ENCODE measurements at places on chromosomes 5 and 9. TPM values are rescaled to one million over a fixed set of nuclear protein-coding genes. Genes with fewer than 3 reads are reported as not detected.

- DNase-seq = no peak
Measured at GRCh38 chr5:139600336-139600949, 39.3 kb downstream of the UBE2D2 start.

GRCh38 chr5:17217493-17218352 lies at the start of gene BASP1:
Gene BASP1, plus strand, starts transcription at chr5:17217631. Its CDS starts 57,586 bp downstream, at chr5:17275217.
- no peak for DNase-seq

- no peak for DNase-seq
Measured at GRCh38 chr5:79961716-79962574, 29.1 kb downstream of the MTX3 start.

DNA sequence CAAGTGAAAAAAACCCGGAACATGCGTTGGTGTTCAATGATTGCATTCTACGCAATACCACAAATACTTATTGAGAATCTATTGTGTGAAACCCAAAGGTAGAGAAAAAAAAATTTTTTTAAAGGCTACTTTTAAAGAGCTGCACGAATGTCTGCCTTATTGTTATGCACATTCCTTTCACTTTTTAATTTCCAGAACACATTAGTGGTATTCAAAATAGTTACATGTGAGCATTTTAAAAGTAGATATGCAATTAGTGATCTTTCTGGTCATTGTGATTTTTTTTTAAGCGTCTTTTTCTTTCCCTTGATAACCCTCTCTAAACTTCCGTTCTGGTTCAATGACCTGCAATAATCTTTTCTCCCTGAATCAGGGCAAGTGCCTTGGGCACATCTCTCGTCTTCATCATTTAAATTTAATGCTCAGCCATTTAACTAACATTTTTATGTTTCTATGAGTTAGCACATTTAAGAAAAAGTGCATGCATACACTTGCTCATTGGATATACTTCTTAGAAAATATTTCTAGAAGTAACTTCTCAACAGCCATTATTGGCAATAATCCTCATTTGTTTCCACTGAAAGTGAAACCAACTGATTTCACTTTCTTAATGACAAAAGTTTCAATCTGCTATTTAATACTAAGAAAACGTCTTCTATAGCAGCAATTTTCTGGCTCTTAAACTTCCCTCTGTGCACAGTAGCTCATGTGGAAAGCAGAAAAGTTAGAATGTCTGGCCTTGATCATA lies 80.3 kb downstream of the CDH6 start:
- DNase-seq = no peak

DNA sequence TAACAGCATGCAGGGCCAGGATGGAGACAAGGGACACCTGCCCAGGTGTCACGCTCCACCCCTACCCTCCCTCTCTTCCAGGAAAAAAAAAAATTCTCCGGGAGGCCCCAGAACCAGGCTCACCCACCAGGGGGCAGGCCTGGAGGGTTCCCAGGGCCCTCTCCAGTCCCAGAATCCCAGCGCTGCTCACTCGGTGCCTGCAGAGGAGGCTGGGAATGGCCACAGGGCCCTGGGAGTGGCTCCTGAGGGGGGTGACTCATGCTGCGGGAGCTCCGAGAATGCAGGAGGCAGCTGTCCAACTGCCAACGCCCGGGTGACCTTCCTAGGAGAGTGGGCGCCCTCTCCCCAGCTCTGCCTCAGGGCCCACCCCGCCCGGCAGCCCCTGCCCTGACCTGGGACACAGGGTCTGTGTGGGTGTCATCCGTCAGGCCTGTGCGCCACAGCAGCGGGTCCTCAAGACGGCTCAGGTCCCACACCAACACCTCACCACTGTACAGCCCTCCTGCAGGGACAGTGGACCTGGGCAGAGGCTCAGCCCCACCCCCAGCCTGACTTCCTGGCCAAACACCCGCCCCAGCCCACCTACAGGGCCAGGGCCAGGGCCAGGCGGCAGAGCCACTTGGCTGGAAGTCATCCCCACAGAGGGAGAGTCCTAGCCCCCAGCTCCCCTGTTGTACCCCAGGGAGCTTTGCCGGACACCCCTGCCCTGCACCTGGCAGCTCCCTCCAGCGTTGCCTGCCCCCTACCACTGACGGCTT lies 21.2 kb downstream of the DYNC2I2 start:
- DNase-seq = peak; percentile 75

DNA sequence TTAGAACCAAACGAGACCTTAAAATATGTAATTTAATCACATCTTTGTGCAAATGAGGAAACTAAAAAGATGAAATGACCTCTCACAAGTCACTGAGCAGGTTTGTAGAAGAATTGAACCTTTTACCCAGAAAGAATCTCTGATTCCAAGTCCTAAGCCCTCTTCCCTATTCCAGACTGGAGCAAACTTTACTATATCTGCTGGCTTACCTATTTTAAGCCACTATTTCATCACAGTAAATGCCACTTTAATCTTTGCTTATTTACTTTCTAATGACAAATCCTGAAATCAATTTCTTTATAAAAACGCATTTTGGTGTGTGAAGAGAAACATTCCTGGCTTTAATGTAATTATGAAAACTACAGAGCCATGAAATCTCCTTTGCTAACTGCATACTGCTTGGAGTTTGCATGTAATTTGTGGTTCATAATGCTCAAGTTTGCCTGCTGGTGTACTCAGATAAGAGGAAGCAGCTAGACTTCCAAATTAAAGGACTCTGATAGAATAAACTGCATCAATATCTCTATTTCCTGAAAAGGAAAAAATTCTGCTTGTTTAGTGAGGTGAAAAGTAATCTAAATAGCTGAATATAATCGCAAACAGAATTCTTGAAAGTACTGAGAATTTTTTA lies 121.2 kb downstream of the RAB3C start:
- no peak for DNase-seq

DNA sequence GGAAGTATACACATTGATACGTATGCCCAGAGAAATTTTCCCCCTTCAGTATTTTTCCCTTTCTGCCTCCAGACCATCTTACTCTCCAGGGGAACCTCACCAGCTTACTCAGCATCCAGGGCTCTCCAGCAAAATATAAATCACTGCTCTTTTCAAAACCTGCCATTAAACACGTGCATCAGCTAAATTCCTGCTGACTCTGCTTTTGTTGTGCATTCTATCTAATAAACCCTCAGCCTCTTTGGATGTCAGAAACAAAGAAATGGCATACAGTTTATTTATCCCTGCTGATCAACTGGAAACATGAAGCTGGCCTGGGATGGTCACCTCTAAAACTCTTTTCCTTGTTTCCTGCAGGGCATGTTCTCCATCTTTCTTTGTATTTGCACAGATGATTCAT lies 126.8 kb downstream of the TRPM3 start:
- DNase-seq = no peak

DNA sequence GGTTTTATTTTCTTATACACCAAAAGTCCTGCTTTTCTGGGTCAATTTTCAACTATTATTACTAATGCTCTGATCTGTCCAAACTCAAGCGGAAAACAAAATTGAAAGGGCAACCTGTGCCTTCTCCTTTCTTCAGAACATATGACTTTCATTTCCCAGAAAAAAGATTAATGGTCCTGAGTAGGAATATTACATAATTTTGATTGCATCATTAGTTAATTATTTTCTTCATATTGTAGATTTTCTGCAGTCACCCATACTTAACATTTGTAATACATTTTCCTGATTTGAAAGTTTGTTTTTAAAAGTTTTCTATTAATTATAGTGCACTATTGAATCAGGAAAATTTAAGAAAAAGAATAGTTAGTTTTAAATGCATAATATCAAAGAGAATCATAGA lies 1.7 kb upstream of the PCDHB8 start:
- DNase-seq = no peak

DNA sequence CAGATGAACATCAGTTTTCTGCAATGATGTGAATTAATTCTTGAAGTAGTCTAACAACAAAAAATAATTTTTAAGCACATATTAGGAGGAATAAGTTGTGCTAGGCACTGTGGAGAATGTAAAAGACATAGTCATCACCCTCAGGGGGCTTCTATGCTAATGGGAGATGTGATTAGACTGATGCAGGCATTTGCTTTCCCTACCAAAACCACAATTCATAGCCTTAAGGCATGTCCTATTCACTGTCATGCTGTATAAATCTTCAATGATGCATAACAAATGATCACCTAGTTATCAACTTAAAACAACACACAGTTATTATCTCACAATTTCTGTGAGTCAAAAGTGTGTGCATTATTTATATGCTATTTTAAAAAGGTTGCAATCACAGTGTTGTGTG lies 422.6 kb downstream of the MAN2A1 start:
- no peak for DNase-seq

DNA sequence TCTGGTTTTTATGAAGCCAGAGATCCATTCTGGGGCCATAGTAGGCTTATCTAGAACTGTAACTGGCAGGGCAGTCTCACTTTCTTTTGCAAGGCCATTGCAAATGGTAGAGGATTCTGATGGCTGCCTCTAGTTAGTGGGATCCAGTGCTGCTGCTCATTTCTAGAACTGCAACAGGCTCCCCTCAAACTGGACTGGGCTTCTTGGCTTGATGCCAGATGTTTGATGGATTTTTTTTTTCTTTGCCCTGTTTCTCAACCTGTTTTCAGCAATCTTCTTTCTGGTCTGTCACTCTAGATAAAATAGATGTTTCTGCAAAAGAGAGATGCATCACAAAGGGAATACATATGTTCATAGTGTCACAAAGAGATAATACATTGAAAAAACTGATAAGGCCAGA lies 11.9 kb downstream of the CARTPT start:
- no peak for DNase-seq

GRCh38 chr9:94916956-94917355 lies 190.5 kb downstream of the AOPEP start:
- DNase-seq = no peak

GRCh38 chr9:93951655-93952118 lies 3.5 kb downstream of the BARX1 start:
- no peak for DNase-seq

DNA sequence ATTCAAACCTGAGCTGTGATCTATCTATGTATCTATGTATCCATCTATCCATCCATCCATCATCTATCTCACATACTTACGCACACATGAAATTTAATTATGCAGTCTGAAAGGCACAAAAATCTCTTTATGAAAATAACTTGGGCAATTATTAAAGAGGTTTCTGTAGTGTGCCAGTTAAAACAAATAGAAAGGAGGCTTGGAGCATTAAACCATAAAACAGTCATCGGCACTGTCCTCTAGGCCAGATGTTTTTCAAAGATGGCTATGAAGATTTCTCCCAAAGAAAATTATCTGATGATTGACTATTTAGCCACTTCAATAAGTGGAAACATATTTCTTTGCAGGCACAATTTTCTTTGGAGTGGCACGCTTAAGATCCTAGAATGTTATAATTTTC lies 392.5 kb upstream of the RPS23 start:
- no peak for DNase-seq

DNA sequence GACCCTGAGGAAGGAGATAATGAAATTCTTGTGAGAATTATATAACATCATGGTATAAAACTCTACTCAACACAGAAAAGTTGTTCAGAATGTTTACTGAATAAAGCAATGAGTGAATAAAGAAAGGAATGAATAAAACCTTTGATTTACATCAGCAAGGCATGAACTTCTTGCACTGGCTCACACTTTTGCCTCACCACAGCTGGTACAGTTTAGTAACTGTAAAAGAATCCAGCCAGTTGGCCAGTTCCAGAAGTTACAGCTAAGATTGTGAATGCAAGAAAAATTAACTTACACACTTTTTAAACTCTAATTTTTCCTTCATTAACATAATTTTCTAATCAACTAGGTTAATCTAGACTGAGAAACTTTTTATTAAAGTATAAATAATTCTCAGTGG lies 490.9 kb downstream of the NFIB start:
- DNase-seq = no peak

DNA sequence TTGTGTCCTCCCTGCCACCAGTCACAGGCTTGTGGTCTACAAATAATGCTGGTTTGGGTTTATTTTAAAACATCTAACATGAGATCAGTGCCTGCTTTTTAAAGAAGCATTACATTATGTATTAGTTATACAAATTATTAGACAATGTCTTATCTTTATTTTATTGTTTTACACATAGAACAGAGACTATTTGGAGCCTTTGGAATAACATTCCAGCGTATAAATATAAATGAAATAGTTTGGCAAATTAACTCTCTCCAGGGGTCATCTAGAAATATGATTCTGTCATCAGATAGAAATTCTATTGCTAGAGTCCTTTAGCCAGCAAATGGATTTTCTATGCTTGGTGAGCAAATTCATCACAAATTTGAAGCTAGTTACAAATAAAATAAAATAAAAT lies 22.4 kb downstream of the MAP1B start:
- no peak for DNase-seq

DNA sequence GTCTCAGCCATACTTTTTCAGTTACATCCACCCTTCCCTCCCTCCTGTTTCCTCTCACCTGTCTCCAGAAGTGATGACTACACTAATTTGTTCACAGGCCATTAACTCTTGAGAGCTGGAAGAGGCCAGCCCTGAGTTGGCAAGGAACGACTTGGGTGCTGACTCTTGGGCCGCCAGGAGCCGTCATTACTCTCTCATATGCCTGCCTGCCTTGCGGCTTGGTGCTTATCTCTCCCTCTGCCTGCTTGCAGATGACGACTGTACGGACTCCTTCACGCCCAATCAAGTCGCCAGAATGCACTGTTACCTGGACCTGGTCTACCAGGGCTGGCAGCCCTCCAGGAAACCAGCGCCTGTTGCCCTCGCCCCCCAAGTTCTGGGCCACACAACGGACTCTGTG lies 66.1 kb downstream of the PAPPA start:
- no peak for DNase-seq

DNA sequence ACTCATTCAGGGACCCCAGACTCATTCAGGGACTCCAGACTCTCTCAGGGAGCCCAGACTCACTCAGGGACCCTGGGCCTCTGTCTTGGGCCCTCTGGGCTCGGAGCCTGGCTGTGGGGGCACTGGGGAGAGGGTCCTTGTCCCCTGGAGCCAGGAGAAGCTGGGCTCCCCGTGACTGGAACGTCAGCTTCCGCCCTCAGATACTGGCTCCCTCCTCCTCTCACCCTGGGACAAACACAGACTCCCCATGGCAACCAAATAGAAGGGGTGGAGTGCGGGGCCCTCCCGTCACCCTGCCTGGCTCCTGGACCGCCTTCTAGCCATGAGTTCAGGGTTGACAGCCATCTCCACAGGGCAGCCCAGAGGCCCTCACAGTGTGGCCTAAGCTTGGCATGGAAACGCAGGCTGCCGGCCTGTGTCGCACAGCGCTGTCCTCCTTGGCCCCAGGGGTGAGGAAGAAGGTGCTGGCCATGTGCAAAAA lies 27.6 kb downstream of the ZDHHC11B start:
- no peak for DNase-seq

GRCh38 chr9:94511134-94511954 lies 43.5 kb upstream of the PCAT7 start:
- no peak for DNase-seq

- DNase-seq = no peak
Measured at GRCh38 chr9:83430681-83431080, 107.5 kb downstream of the FRMD3 start.

ADAMTS12 gene
- total RNA-seq = 0.39 TPM

KCNT1 gene
- total RNA-seq = under 0.01 TPM

SLC4A9 gene
- total RNA-seq = not detected

PTGS1 gene
- 14.4 TPM for total RNA-seq

PCDHGB5 gene
- 8.7 TPM for total RNA-seq

HTR4 gene
- total RNA-seq = not detected

FOXI1 gene
- total RNA-seq = not detected

BTNL3 gene
- not detected for total RNA-seq

Measured in pulmonary artery endothelial cell (primary cell).